Naive thymus-derived CD8-positive, alpha-beta T cell (primary cell): ENCODE measurements at places on chromosomes 4 and X.

- no peak overlapping the region for H3K4me3 ChIP-seq
- no peaks in the 10 kb centered on the region for H3K36me3 ChIP-seq
- H3K27ac ChIP-seq = no peak overlapping the region
- H3K27me3 ChIP-seq = no peaks in the 10 kb centered on the region
- no peaks in the 10 kb centered on the region for H3K4me1 ChIP-seq
- no peak for DNase-seq
Measured at GRCh38 chr4:97279391-97279790, 863.9 kb downstream of the STPG2 start.

DNA sequence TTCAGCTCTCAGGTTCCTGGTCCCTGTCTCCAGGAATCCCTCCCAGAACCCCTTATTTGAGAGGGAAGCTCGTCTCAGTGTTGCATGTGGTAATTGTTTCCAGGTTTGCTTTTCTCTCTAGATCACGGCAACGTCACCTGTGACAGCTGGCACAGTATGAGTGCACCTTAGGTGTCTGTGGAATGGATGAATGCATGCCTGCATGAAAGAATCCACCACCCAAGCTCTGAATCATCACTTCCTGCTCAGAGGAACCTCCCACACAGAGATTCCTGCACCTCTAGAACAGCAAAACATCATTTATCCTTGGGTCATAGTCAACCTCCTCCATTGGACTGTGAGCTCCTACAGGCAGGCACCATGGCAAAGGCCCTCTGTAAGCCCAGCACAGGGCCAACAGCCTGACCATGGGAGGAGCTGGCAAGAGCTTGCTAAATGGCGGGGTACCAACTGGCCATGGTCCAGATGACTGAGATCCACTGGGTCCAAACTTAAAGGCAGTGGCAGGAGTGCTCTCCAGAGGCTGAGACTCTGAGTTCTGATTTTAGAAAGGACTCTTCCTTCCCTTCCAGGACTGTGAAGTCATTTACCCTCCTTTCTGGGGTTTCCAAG, 116.2 kb downstream of the SLC2A9 start:
- no peaks in the 10 kb centered on the region for H3K4me1 ChIP-seq
- H3K4me3 ChIP-seq = no peak overlapping the region
- H3K27ac ChIP-seq = no peak overlapping the region
- DNase-seq = no peak

GRCh38 chr4:61648264-61648663, 448.1 kb downstream of the ADGRL3 start:
- DNase-seq = no peak
- no peak overlapping the region for H3K27ac ChIP-seq
- H3K4me1 ChIP-seq = no peaks in the 10 kb centered on the region

DNA sequence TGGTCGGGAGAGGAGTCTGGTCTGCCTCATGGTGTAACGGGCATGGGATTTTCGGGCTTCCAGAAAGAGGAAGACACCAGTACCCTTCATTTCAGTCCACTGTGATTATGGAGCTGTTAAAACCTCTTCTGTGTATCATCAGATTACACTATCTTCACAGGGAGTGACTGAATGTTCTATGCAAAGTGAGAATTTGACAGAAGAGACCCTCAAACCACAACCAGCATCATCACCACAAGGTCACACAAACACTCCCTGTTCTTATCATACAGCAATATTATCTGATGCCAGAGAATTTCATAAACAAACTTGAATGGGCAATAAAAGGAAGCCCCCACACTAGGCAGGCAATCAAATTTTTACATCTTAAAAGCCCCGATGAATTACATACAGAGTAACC, 164.2 kb downstream of the PDGFRA start:
- no peak overlapping the region for H3K27ac ChIP-seq
- no peaks in the 10 kb centered on the region for H3K4me1 ChIP-seq
- H3K27me3 ChIP-seq = peaks cover 16% of the 10 kb centered on the region
- no peaks in the 10 kb centered on the region for H3K36me3 ChIP-seq
- DNase-seq = no peak

GRCh38 chrX:108464604-108465003, 25.0 kb downstream of the COL4A5 start:
- H3K27me3 ChIP-seq = no peaks in the 10 kb centered on the region
- no peaks in the 10 kb centered on the region for H3K36me3 ChIP-seq
- DNase-seq = no peak
- H3K4me1 ChIP-seq = no peaks in the 10 kb centered on the region
- no peak overlapping the region for H3K27ac ChIP-seq

DNA sequence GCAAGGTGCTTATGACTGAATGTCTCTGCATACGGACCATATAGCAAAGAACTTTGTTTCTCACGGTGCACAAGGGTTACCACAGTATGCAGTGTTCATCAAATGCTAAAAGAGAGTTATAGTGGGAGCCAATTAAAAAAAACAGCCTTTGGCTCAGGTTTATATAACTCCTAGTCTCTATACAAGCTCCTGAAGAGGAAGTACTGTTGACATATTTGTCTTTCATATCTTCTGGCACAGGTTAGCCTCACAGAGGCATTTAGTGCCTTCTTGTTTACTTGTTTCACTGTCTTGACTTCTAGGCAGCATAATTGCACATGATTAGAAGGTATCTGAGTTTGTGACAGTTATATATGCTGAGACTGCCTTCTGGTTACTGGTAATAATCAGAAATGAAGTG, 158.8 kb upstream of the FAM47C start:
- no peaks in the 10 kb centered on the region for H3K27me3 ChIP-seq
- H3K36me3 ChIP-seq = no peaks in the 10 kb centered on the region
- H3K4me1 ChIP-seq = no peaks in the 10 kb centered on the region
- H3K4me3 ChIP-seq = no peak overlapping the region
- H3K27ac ChIP-seq = no peak overlapping the region
